NCI-H1694 (cell line): ENCODE measurements at places on chromosomes 5 and 9.

DNA sequence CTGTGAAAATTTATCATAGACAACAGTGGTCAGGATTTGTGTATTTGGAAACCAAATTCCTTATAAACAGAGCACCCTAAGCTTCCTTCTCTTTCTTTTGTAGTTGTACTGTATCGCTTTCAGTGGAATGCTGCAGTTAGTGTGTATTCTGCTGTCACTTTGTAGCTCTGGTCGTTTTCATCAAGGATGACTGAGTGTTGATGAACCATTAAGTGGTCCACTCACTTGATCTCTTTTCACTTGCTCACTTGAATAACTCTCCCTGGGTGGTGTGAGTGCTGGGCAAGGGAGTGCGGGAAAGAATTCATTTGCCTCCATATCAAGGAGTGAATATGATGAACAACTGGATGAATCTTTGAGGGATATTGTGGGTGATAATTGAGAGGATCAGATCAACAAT is 1225.7 kb upstream of the WWC1 start:
- DNase-seq, result no peak

- DNase-seq, result peak; percentile 41
Measured at GRCh38 chr5:141349917-141350619, at the start of gene PCDHGB1. Gene PCDHGB1, plus strand, starts transcription at chr5:141350099. Its CDS starts 162 bp downstream, at chr5:141350261.

- no peak for DNase-seq
Measured at GRCh38 chr5:78791501-78792100, 143.0 kb upstream of the LHFPL2 start.

- DNase-seq, result peak; percentile 9
Measured at GRCh38 chr5:73957397-73958001, 331.5 kb downstream of the ARHGEF28 start.

DNA sequence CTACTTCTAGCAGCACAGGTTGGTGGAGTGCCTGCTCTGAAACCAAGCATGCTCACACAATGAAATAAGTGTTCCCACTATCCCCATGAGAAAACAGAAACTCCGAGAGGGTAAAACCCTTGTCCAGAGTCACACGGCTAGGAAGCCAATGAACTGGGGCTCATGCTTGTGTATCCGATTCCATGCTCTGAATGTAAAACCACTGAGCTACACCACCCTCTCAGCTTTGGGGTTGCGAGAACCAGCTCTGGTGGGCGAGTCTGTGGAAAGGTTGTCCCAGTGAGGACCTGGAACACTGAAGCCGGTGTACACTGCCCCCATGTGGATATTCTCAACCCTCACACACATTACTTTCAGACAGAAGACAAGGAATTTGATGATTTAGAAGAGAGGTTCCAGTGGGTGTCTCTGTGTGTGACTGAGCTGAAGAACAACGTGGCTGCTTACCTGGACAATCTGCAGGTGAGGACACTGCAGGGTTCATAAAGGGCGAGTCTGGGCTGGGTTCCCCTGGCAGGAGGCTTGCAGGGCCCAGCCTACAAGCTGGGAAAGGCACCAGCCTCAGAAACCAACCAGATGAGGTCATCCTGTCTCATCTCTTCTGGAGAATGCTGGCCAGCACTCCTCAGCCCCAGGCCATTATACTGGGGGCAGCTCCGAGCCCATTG is 37.4 kb downstream of the ARHGEF37 start:
- DNase-seq, result peak; percentile 47

DNA sequence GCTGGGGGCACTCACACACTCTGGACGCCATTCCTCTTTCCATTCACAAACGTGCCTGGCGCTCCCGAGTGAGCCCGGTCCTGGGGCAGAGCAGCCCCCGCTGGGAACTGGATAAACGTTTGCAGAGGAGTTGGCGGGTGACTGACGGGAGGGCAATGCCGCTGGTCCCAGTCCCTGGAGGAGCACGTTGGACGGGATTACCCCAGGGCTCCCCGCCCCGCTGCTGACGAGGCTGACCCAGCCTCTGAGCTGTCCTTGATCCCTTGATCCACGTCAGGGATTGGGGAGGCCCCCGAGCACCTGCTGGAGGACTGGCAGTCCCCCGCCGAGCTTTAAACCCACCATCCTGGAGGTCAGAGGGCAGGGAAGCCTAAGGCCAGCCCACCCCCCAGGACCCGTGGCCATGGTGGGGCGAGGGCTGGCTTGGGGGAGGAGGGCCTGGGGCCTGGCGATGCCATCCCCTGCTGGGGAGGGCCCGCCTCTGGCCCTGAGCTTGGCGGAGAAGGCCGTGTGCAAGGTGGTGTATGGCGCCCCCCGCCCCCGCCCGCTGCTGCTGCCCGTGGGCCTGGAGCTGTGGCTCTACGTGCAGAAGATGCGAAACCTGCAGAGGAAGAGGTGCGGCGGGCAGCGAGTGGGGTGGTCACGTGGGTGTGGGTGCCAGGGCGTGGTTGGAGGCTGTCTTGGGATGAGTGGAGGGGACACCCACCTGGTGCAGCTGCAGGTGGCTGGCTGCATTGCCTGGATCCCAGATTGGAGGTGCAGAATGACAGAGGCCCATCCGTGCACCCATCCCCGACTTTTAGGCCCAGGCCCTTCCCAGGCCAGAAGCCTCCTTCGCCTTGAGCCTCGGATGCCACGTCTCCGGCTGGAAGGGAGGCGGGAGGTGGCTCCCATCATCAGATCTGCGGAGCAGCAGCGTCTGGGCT is 4.5 kb downstream of the GPSM1 start:
- no peak for DNase-seq

GRCh38 chr9:127154003-127154389 is 31.6 kb upstream of the ANGPTL2 start:
- DNase-seq, result no peak

DNA sequence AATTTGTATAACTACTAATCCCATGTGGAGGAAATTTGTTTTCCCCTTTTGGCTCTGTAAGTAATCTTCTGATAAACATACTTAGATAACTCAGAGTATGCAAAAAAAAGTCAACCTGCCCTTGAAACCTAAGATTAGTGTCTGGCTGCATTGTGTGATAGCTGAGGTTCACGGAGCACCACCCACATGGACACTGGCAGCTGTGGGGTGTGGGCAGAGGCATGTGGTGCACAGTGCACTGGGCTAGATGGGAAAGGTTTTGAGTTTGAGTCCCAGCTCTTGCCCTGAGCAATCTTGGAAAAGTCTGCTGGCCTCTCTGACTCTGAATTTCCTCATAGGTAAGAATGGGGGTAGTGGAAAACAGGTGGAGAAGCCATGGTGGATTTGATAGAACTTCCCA is 75.1 kb downstream of the PLCXD3 start:
- no peak for DNase-seq

DNA sequence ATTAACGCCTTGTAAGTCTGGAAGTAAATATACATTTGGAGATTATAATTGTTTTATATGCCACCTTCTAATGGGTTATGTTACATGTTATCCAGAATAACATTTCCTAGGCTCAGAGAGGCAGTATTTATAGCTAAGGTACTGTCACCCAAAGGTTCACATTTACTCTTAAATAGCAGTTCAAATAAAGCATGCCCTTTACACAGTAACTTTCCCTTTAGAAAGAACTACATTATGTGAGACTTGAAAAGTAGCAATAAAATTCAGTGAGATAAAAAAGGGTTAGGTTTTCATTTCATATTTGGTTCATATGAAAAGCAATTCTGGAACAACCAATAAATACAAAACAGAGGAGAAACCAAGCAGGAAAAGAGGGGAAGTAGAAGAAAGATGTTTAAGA is 35.1 kb downstream of the SKIC3 start:
- DNase-seq, result no peak
